ENCODE measurements at places on chromosomes 4 and X.

GRCh38 chrX:131951166-131951565, 71.9 kb upstream of the STK26 start:
- no peak for DNase-seq

DNA sequence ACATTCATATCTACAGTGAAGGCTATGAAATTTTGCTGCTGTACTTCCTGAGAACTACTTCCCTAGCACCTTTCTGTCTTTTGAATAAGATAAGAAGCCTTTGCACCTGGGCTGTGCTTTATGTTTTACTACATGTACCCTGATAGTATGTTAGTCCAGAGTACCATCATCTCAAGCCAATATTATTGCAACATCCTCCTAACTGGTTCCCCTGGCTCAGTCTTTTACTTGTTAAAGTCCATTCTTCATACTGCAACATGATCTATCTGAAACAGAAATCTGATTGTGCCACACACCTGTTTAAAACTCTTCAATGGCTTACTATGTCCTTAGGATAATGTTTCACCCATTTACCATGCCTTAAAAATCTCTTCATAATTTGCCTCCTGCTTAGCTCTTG, 102.3 kb downstream of the AGTR2 start:
- DNase-seq: no peak

DNA sequence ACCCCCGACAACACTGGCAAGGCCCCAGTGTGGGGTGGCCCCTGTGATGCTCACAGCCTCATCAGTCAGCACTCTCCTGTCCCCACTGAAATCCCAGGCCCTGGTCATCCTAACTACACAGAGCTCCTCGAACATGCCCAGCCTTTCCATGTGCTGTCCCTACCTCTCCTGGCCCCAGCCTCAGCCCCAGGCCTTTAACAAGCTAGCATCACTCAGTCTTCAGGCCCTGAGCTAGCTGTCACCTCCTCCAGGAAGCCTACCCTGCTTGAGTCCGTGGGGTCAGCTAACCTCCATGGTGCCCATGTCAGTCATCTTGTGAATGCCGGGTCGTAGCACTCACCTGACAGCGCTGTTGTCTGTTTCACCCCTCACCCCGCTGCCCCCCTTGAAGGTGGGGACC, 25.6 kb upstream of the C4orf50 start:
- DNase-seq: no peak

DNA sequence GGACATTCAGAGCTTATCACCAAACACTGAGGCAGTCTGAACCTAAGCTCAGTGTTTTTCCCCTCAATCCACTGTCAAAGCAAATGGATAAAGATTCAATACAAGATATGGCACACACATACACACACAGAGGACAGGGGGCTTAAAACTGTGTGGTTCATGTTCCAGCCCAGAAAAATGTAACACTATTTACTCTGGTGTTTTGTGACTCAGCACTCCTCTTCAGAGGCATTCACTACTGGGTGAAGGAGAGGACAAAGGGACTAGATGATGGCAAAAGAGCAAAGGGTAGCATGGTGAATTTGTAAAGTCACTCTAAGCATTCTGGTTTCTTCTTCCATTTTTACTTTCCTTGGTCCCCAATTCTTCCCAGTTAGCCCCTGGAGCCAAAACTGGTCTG, 120.3 kb downstream of the ARHGEF9 start:
- no peak for DNase-seq

DNA sequence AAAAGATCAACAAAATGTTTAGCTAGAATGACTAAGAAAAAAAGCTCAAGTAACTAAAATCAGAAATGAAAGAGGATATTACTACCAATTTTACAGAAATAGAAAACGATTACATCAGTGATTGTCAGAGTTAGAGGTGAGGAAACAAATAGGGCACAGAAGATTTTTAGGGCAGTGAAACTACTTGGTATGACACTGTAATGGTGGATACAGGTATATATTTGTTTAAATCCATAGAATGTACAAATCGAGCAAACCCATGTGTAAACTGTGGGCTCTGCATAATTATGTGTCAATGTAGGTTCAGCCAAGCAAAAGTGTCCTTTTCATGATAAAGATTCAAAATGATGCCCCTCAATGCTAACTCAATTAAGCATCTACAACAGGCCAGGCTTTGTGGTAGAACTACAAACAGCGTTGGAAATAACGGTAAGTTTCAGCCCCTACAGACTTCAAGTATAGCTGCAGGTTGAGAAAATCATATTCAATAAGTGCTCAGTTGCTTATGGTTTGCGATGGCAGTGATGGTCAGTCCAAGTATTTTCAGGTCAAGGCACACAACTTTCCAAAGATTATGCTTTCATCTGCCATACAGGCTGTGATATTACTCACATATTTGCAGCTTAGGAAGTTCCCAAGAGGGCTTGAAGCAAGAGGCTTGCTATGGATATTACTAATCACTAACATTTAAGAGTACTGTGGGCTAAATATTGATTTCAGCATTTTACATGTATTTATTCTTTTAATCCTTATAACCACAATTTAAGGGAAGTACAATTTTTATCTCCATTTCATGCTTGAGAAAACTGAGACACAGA, 158.6 kb downstream of the TET2 start:
- no peak for DNase-seq

- DNase-seq: no peak
Measured at GRCh38 chrX:17438221-17438620, 63.2 kb downstream of the NHS start.

GRCh38 chr4:112516471-112517066, 589 bp upstream of the NEUROG2 start:
- no peak for DNase-seq

GRCh38 chrX:45191820-45192409, 8.8 kb downstream of the DIPK2B start:
- no peak for DNase-seq

GRCh38 chr4:85955620-85956292, 404.1 kb downstream of the MAPK10 start:
- no peak for DNase-seq

DNA sequence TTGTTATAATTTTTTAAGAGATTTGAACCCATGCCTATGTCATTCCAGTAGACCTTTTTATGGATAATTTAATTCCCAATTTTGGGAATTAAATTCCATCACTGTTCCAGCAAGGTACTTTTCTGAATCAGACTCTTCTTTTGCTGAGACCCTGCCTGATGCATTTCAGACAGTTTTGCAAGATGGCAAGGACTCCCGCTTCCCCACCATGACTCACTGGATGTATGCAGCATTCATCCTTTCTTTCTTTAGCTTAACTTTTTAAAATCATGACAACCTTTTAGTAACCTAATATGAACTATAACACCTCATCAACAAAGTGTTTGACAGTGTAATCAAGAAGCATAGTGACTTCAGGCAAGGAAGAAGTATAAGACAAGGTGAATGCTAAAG, 178.1 kb upstream of the LEF1 start:
- DNase-seq: no peak
